Choroid plexus epithelial cell (primary cell): ENCODE measurements at places on chromosomes 11 and 22.

DNA sequence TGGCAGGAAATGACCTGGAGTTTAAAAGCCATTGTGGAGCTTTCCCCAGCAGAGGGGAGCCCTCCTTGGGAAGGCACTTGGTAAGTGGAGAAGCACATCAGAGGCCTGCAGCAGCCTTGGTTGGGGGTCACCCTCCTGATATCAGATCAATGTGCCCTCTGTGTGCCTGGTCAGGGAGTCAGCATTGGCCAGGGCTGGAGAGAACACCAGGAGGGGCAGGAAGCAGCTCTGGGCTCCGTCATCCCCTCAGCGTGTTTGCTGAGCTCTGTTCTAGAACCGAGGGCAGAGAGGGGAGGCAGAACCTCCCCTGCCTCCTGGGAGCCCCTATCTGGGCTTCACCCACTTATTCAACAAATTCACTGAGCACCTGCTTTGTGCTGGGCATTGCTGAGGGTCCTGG is 846.0 kb downstream of the TBC1D22A start:
- DNase-seq = no peak

- no peak for DNase-seq
These were observed 978 bp upstream of the CLDN5 start for GRCh38 chr22:19525116-19525660.

GRCh38 chr11:33912405-33913361 is 20.8 kb upstream of the LMO2 start:
- peak; percentile 95 for DNase-seq

- no peak for DNase-seq
These were observed 5.8 kb upstream of the RPS6KA4 start for GRCh38 chr11:64352995-64353714.

- no peak for DNase-seq
These were observed 357.7 kb downstream of the BUD13 start for GRCh38 chr11:116415095-116415494.

DNA sequence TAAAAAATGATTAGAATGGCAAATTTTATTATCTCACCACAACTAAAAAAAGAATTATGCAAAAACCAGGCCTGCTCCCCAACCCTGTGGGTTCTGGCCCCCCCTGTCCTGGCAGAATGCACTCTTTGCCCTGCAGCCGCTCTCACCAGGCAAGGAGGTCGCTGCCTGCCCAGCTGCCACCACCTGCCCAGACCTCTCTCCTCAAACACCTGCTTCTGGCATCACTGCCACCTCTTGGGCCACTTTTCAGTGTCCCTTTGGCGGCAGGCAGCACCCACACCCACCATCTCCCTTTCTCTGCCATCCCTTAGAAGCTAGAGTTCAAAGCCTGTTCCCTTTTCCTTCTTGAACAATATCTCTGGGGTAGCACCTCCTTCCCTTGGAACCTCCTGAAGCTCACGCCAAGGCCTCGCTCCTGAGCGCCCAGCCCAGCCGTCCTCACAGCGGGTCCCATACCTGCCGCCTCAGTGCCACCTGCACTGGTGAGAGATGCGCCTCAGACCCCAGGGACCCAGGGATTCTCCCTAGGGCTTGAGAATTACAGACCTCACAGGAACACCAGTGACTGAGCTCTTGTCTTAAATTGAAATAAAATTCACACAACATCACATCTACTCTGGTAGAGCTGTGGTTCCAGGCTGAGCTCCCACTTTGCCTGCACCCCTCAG is 44.6 kb downstream of the SGSM3 start:
- no peak for DNase-seq

DNA sequence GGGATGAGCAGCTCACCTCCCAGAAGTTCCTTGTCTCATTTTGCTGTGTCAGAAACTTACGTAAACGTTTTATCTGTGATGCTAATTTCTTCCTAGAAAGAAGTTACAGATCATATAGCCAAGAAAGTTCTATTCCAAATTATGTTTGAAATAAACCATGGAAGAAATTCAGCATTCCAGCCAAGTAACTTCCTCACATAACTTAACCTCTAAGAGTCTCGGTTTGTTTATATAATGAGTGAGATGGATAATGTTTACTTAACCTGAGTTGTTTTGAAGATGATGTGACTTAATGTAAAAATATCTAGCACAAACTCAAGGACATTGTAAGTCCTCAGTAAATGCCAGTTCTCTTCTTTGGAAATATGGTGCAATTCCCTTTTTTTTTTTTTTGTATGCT is 8.9 kb upstream of the MUC15 start:
- peak; percentile 53 for DNase-seq

GRCh38 chr11:118837868-118838267 is 45.8 kb upstream of the CXCR5 start:
- DNase-seq = no peak

GRCh38 chr22:45268167-45268957 is 16.4 kb upstream of the UPK3A start:
- no peak for DNase-seq
